ENCODE measurements at places on chromosomes 6 and 20.

- no peak for DNase-seq
Observed at GRCh38 chr6:163793011-163793983, 378.8 kb downstream of the QKI start.

- no peak for DNase-seq
Observed at GRCh38 chr6:29504961-29505360, 17.2 kb upstream of the MAS1L start.

DNA sequence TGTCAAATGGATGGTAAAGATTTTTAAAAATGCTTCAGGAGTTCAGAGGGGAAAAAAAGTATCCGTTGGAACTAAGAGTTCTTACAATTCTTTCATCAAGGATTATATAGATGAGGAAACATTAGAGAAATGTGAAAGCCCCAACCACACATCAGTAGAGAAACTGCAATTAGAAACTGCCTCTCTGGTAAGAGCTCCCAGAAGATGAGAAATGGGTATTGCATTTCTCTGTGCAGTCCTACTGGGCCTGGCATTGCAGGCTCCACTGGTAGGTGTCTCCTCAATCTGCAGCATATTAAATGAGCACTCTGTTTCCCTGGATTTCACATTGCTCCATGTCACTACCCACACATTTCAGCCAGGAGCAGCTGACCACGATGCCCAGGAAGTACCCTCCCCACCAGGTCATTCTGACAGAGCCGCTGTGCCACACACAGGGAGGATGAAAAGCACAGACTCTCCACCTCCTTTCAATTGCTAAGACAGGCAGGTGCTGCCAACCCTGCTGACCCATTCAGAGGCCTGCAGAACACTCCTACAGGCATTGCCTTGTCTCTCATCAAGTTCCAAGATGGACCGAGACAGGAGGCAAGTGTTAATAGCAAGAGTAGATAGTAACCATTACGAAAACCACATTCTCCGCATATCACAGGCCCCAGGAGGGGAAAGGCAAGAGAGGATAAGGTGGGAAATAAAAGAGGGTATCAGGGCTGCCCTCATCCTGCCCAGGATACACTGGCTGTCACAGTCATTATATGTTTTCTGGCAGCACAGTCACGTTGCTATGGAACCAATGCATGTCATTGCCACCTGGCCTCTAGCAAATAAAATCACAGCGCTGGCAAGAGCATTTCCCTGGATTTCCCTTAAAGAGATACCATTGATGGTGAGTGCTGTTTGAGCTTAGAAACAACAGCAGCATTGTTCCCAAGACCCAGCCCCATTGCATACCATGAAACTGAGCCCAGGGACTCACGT, 241.7 kb downstream of the ATXN1 start:
- DNase-seq: no peak

DNA sequence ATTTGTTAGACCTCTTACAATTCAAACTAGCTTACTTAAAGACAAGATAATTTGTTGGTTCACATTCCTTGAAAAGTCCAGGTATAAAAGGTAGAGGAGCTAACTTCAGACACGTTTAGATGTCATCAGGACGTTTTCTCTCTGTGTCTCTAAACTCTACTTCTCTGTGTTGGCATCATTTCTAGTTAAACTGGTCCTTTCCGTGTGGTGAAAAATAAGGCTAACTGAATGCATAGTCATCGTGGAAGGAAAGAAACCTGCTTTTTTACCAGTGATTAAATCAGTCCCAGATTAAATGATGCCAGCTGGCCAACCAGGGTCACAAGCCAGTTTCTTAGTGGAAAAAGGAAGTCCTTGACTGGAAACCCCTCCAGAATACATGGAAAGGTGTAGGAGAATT, 168.4 kb upstream of the AHI1 start:
- no peak for DNase-seq

DNA sequence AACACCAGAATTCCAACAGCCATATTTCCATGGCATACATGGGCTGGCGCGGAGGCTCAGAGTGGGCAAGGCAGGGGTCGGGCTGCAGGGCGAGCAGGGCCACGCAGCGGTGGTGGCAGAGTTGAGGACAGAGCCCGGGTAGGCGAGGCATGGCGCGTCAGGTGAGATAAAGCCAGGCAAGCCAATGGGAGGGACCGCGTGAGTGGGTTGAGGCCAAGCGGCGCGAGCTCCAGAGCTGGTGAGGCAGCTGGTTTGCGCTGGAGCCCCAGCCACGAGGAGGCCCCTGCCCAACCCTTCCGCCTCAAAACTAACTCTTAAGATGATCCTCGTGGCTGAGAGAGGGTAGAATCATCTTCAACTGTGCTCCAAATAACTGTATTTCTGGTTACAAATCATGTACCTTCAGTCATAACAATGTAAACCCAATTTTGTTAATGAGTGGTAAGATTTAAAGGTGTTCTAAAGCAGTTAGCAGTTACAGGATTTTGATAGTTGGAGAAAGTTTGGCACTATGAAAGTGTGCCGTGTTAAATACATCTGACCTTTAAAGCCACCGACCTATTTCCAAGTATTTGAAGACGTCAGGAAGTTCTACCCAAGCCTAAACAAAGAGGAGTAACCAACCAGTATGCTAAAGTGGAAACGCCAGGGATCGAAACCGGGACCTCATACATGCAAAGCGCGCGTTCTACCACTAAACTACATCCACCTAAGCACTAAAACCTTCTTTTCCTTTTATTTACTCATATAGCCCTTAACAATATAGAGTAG, 107.9 kb downstream of the GPX5 start:
- DNase-seq: no peak

DNA sequence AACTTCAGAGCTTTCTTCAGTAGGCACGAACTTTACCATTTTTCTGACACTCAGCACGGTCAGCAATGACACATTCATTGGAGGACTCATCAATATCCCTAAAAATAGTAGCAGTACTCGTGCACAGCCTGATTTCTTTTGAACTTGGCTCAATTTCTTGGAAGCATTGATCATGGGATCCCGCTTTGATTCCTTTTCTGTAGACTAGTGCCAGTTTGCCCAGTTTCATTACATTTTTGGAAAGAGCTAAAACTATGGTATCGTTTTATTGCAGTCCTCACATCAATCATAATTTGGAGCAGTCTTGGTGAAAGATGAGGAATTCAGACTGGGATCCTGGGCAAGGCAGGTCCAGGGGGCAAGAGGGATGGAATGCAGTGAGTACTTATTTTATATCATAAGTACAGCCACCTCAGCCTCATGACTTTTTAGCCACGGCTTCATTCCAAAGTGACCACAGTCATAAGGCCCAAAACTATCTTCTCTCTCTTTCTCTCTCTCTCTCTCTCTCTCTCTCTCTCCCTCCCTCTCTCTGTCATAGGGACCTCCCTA, 170.9 kb upstream of the AKAP12 start:
- peak; percentile 50 for DNase-seq

GRCh38 chr6:136371959-136372358, 82.3 kb upstream of the BCLAF1 start:
- no peak for DNase-seq

DNA sequence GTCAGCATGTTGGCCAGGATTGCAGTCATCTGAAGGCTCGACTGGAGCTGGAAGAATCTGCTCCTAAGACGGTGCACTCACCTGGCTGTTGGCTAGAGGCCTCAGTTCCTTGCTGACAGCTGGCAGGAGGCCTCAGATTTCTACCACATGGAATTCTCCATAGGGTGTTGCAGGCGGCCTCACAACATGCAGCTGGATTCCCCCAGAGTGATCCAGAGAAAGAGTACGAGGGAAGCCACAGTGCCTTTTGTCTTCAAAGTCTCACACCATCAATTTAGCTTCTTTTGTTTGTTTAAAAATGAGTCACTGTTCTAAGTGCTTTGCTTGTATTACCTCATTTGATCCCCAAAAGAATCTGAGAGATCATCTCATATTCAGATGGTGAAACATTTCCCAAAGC, 65.5 kb upstream of the FYN start:
- DNase-seq: peak; percentile 67

GRCh38 chr6:169786349-169786748, 34.9 kb downstream of the ERMARD start:
- no peak for DNase-seq

DNA sequence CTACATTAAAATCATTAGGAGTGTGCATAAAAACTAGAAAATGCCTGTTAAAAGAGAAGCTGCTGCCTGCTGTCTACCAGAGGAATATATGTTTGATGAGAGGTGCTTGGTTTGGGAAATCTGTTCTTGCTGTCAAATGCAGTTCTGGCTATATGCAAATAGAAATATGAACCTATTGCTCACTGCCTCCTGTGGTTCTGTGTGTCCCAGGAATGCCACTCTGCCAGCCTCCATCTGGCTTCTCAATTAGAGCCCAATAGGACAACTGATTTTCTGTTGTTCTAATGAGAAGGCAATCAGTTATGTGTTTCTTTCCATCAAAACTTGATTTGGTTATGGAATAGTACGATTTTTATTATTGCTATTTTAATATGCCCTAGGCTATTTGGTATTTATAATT, 759.7 kb downstream of the HDGFL1 start:
- DNase-seq: no peak

- DNase-seq: no peak
Observed at GRCh38 chr6:37426945-37427510, 6.0 kb upstream of the CMTR1 start.

GRCh38 chr6:169938262-169938701, 186.9 kb downstream of the ERMARD start:
- no peak for DNase-seq

GRCh38 chr6:32983964-32984621, 15.7 kb downstream of the BRD2 start:
- no peak for DNase-seq

DNA sequence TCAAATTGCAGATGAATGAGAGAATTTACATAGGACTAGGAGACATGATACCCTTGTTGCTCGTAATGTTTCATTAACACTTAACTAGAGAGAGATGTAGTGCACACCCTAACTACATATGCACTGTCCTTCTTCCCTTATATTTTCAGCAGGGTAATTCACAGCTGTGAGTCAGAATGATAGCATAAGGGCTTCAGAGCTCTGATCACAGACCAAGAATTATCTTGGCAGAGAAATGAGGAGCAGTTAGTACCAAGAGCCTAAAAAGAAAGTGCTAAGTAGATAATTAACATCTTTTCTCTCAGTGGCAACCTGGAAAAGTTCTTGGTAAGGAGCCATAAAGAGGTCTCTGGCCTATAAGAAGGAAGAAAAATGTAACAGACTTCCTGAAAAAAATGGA, 35.8 kb downstream of the GRIK2 start:
- DNase-seq: no peak

- no peak for DNase-seq
Observed at GRCh38 chr6:132865364-132865763, 51.0 kb downstream of the RPS12 start.

GRCh38 chr6:81601918-81602317, 150.6 kb downstream of the TENT5A start:
- no peak for DNase-seq

DNA sequence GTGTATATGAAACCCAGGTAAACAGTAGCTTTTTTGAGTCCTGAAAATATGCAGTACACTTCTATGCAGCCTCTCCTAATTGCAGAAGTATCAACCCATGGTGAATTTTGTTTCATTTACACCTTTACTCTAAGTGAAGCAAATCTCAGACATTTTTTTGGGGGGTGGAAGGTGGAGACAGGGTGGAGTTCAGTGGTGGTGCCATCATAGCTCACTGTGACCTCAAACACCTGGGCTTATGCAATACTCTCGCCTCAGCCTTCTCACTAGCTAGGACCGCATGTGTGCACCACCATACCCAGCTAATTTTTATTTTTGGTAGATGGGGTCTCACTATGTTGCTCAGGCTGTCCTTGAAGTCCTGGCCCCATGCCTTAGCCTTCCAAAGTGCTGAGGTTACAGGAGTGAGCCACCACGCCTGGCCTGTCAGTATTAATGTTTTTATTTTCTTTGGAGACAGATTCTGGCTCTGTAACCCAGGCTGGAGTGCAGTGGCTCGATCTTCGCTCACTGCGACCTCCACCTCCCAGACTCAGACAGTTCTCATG, 80.3 kb downstream of the JARID2 start:
- DNase-seq: no peak

- no peak for DNase-seq
Observed at GRCh38 chr6:109958626-109959025, 19.5 kb upstream of the GPR6 start.

DNA sequence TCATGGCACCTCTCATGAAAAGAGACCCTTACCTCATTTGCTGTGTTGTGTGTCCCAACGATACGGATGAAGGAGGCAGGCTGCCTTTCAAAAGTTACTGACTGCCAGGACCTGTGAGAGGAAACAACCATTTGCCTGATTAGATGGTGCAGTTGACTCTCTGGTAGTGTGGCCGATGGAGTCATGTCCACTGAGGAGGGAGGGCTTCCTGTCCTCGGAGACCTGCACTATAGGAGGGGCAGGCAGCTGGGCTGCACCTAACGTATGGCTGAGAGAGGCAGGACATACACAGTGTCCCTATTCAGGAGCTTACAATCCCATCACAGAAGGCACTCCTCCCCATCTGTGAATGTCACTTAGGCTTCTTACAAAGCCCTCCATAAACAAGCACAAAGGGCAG, 373.0 kb downstream of the ZFAND3 start:
- no peak for DNase-seq

DNA sequence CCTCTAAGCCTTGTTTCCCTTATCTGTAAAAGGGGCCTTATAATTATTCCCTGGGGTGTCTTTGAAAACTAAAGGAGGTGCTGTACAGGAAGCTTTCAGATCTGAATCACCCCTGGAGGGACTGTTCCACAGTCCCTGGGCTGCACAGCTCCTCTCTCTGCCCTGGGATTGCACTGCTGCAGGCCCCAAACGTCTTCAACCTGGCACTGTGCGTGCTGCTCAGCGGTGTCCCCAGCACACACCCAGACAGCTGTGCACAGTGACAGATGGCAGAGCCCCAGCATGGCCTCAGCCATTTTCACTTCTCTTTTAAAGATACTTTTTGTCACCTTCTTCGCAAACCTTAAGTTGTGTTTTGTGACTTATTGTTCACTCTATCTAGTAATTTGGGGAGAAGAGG, 50.7 kb upstream of the INSM1 start:
- no peak for DNase-seq

DNA sequence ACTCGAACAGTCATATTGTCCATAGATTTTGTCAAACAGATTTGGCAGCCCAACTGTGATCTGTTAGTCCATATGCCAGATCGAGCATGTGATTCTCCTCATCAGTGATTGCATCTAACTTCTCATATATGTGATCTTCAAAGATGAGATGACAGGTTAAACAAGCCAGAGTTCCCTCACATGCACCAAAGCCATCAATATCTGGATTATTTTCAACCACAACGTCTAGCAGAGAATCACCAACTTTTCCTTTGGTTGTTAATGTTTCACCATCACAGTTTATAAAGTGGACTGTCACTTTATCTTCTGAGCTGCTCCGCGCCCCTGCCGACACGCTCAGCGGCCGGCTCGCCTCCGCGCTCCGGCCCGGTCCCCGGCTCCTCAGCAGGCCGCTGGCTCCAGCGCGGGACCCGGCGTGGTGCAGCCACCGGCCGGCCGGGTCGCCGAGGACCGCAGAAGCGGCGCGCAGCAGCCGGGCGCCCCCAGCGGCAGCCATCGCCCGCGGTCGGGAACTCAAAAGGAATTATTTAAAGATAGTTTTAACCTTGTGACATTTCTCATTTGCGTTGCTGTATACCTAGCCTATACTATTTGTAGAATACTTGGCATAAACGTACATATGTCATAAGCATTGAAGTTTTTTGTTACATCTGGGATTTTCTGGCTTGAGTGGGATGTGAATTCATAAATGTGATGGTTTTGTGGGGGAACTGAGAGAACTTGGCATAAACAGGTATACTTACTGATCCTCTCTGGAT, 40.1 kb upstream of the DYNLRB1 start:
- DNase-seq: no peak
